ENCODE measurements at places on chromosomes 1 and 21.
A peak's percentile ranks its signal among the peaks of the same experiment; 100 is the strongest.

- DNase-seq: no peak
These were observed 552 bp downstream of the PLD5 start for GRCh38 chr1:242523719-242524570.

DNA sequence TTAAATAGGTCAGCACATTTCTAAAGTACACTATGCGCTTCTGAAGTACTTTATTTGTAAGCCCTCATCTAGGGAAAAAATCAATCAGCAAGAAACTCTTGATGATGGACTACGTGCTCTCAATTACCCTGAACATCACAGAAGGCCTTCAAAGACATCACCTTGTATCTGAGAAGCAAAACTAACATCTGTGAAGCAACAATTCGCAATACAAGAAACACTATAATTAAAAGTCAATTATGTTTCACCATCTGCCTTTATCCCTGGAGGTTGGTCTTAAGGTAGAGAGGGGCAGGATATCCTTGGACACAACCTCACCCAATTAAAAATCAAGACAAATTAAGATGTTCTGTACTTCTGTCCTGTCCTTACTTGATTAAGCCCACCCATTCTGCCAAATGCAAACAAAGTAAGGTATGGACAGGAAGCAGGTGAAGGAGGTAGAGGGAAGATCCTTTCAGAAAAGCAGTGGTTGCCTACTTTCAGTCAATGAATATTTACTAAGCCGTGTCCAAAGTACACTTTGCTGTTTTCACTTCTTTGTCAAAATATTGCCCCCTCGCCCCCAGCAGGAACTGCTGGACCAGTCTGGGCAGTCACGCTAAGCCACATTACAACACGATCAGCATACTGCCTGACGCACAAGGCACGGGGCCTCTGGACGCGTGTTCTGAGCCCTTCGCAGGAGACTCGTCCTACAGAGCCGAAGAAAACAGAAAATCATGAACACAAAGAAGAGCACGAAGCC is 887 bp downstream of the SLC19A2 start:
- no peak for DNase-seq

GRCh38 chr1:44730741-44731512 is at the start of gene RNU5D-1:
Gene RNU5D-1, minus strand, starts transcription at chr1:44731170.
- DNase-seq: peak; percentile 90

DNA sequence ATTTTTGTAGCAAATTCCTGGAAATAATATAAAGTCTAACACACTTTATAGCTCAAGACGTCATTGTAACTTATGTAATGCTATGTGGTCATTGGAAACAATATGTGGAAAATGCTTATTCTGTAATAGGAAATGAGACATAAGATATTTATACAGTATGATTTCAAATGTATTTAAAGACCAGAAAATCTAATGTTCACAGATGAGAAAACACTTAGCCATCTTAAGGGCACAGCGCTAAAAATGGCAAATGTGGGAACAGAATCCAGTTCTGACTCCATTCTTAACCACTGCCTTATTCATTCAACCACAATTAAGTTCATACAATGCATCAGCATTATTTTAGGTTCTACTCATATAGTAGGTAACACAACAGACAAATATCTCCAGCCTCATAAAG is 12.5 kb downstream of the CSDE1 start:
- peak; percentile 22 for DNase-seq

DNA sequence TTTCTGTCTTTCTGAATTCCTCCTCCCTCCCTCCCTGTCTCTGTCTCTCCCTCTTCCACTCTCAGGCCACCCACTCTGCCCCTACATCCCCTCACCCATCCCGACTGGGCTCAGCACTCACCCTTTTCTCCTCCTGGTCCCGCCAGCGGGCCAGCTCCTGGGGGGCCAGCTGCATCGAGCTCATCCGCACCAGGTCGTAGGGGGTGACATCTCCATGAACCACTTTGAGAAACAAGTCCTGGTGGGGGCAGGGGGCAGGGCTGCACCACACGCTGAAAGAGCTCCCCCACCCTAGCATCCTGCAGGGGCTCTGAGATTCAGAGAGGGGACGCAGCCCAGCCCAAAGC is 17.8 kb downstream of the SPOCD1 start:
- no peak for DNase-seq

GRCh38 chr1:90220941-90221693 is 226.2 kb downstream of the ZNF326 start:
- no peak for DNase-seq

DNA sequence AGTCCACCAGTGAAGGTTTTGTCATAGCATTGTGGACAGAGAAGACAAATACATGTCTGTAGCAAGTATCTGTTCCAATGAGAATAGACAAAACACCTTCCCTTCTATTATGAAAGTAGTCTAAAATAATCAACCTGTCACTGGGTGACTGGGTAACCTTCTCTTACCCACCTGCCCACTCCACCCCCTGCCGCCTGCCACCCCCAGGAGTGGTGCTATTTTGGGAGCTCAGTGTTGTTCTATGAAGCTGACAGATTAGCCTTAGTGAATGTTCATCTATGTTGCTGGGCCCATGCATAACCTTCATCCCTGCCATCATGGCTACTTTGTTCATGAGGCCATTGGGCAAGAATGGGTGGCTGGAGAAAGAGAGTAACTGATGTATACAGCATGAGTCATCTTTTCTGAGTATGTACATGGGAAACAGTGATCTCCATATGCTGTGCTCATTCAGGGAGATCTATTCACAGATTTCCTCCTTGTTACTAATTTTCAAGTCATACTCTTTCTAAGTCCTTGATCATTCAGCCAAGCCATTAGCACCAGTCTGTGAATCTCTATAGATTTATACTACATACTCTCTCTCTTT is 24.8 kb downstream of the MARK1 start:
- no peak for DNase-seq

DNA sequence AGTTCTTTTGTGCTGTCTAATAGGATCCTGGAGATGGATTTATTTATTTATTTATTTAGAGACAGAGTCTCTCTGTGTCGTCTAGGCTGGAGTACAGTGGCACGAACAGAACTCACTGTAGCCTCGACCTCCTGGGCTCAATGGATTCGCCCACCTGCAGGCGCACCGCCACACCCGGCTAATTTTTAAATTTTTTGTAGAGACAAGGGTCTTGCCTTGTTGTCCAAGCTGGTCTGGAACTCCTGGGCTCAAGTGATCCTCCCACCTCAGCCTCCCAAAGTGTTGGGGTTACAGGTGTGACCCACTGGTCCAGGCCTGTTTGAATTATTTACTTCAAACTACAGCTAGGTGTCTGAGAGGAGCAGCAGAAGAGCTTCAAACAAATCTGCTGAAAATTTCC is 9.6 kb upstream of the SPEN start:
- no peak for DNase-seq

GRCh38 chr21:27366036-27366435 is 399.1 kb upstream of the ADAMTS5 start:
- no peak for DNase-seq

GRCh38 chr21:25557180-25557579 is 50.1 kb downstream of the MRPL39 start:
- no peak for DNase-seq

- DNase-seq: no peak
These were observed 26.0 kb upstream of the PDXK start for GRCh38 chr21:43692949-43693348.

DNA sequence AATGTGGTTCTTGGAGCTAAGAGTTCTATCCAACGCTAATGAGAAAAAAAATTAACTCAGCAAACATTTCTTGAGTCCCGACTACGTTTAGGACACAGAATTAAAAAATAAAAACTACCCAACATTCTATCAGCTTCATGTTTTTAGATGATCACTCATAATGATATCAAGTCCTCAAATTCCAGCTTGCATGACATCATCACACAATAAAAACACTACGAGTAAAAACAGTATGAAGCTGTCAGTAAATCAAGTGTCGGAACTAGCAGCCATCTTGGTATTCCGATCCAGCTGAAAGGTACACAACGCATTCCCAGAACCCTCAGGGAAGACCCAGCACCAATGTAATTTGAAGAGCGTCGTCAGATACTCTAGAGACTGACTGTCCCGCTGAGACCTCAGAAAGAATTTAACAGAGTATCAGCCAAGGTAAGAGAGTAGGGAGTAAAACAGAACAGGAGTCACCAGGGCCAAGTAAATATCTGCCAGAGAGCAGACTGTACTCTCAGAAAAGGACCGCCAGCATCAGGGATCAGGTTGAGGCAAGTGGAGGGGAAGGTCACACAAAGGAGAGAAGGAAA is 57.0 kb downstream of the NRIP1 start:
- no peak for DNase-seq

- DNase-seq: no peak
These were observed 413.4 kb upstream of the BEND5 start for GRCh38 chr1:49190138-49190537.

GRCh38 chr1:231734417-231734816 is 107.8 kb downstream of the DISC1 start:
- peak; percentile 46 for DNase-seq

GRCh38 chr1:12597792-12598191 is 20.2 kb downstream of the DHRS3 start:
- no peak for DNase-seq

GRCh38 chr21:33157303-33157702 is 72.4 kb upstream of the IFNAR2 start:
- DNase-seq: no peak

- no peak for DNase-seq
These were observed 25.4 kb upstream of the TCEA3 start for GRCh38 chr1:23449958-23450357.

DNA sequence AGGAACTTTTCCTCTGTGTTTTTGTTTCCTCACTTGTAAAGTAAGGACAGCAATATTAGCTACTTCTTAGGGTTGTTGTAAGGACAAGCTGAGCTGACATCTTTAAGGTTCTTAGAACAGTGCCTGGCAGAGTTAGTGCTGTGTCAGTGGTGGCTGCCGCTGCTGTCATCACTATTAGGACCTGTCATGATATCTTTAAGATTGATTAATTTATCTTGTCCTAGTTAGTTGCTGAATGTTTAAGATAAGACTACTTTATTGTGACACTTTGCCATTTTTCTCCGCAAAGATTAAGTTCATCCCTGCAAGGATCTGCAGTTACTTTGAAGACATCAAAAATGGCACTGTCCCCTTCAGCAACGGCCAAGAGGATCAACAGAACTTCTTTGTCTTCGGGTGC is 40.1 kb upstream of the GPR88 start:
- DNase-seq: no peak

Measured in stromal cell of bone marrow (primary cell).